C1 segment of cervical spinal cord (tissue), 14 donors: ENCODE measurements at places on chromosomes 5 and 9.

DNA sequence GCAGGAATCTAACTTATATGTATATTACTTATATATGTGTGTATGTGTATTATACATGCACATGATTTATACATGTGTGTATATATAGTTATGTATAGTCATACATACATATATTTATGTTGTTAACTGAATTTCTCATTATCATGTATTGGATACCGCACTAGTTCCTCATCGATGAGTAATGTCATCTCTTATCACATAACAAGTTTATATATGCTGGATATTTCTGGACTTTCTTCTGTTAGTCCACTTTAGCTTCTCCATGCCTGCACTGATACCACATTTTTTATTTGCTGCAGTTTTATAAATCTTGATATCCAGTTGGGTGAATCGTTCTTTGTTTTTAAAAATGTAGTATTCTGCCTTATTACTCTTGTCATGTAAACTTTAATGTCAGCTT is 50.2 kb downstream of the APC start:
- no peak for DNase-seq

DNA sequence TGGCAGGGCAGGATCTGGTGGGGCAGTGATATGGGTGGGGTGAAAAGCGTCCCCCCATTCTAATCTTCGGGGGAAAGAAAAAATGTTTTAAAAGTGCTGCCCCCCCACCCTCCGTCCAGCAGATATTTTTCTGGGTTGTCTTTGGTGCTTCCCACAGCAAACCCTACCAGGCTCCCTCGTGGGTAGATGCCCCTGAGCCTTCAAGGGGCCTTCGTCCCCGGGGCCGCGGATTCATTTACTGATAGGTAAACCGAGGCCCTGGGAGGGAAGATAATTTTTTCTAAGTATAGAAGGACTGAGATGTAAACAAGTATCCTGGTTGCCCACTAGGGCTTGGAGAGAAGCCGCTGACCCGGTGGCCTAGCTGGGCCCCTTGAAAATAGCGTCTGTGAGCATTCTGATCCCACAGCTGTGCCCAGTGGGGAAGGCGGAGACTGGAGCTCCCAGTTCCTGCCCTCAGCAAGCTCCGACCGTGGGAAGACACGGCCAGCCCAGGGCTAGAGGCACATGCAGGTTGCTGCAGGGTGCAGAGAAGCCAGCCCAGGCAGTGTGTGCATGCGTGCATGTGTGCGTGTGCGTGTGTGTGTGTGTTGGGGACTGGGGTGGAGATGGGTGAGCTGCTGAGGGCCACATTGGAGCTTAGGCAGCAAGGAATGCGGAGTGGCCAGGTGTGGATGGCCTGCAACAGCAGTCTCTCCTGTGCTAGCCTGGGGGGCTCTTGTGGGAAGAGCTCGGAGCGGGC is 6.0 kb upstream of the RXRA start:
- no peak for DNase-seq

GRCh38 chr5:98602534-98603112 is 170.8 kb upstream of the RGMB start:
- no peak for DNase-seq

GRCh38 chr5:110371725-110372041 is 354.8 kb downstream of the TMEM232 start:
- no peak for DNase-seq

DNA sequence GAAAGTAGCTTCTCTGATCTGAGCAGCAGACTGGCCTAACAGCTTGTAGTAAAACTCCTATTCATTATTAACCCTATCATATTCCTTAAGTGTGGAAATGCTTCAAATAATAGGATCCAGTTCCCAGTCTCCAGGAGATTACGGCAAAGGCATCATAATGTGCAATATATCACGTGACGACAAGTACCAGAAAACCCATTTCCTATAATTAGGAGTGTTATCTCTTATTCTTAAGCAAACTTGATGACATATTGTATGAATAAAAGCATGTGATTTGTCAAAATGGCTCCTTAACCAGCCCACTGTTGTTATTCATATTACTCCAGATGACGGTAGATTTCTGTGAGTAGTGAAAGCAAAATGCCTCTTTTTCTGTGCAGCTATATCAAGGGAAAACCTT is 2.9 kb downstream of the SV2C start:
- no peak for DNase-seq

DNA sequence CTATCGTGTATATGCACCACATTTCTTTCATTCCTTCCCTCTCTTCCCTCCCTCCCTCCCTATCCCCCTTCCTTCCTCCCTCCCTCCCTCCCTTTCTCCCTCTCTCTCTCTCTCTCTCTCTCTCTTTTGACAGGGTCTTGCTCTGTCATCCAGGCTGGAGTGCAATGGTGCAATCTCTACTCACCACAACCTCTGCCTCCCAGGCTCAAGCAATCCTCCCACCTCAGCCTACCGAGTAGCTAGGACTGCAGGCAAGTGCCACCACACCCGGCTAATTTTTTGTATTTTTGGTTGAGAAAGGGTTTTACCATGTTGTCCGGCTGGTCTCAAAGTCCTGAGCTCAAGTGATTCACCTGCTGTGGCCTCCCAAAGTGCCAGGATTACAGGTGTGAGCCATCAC is 1.1 kb upstream of the ANKS6 start:
- no peak for DNase-seq

DNA sequence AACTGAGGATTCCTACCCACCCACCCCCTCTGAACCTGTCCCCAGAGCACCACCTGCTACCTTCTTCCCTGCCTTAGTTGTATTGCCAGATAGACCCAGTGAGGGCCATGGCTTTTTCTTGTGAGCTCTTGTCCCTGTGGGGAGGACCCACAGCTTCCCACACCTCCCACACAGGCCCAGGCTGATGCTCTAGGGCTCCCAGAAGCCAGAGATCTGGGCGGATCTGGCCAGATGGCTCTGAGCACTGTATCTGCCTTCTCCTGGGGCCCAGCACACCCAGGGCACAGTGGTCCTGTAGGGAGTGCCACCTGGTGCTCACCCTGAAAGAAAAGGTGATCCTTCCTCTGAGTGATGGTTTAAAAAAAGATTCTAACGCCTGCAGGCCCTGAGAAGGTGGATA is 131.7 kb downstream of the DAB2IP start:
- DNase-seq, result no peak

GRCh38 chr9:14198841-14199455 is 115.0 kb downstream of the NFIB start:
- no peak for DNase-seq

DNA sequence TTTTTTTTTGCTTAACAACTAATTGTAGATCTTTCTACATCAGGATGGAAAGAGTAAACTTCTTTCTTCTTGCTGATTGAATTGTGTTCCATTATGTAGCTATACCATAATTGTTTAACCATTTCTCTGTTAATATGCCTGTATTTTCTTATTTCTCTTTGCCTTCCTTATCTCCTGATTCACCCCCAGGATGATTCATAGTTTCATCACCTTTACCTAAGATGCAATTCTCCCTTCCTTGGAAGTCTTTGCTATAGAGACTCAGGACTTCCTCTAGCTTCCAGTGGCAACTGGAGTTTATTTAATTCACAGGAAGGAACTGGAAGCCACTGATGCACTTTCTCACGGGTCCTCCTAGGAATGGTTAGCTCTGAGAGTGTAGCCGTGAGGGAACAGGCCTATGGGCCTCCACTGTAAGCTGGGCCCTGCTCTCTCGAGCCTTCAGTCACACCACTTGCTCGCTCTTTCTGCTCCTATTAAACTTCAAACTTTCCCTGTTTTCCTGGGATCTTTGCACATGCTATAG is 83.1 kb downstream of the FGF1 start:
- DNase-seq, result no peak

DNA sequence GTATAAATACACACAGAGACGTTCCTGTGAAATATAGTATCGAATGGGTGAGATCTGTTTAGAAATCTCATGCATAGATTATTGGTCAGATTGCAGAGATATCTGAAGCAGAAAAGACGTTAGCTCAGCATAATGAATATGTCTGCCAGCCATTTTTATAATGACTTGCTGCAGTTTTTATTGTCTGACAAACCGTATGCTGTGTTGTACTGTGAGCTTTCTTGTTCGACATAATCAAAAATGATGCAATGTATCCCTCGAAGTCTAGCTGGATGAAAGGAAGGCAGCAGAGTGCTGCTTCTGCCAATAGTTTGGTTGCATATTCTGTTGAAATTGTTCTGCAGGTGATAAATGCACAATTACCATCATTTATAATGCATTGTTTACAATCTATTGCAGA is 514.9 kb upstream of the ARRDC3 start:
- no peak for DNase-seq

DNA sequence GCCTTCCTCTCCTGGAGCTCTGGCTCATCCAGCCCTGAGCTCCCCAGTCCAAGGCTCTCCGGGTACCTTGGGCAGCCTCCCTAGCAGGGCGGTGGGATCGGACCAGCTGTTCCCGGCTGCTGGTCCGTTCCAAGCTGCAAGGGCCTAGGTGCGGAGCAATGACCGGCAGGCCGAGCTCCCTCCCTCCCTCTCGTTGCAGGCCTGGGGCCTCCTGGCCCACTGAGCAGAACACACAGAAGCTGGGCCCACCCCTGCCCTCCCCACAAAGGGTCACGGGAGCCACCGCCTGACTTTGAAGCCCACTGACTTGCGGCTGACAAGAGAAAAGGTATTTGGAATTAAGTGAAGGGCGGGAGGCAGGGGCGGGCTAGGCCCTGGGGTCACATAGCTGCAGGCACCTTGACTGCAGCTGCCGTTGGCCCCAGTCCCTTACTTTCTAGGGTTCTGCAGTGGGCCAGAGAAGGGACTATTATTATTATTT is 104.7 kb upstream of the IER5L start:
- no peak for DNase-seq

DNA sequence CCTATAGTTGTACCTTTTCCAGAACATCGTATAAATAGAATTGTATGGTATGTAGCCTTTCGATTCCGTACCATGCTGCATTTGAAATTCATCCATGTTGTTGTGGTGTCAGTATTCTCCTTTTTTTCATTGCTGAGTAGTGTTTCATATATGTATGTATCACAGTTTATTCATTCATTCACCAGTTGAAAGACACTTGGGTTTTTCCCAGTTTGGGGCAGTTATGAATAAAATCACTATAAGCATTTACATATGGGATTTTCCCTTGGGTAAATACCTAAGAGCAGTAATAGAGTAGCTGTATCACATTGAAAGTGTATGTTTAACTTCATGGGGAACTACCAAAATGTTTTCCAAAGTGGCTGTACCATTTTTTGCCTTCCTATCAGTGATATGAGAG is 16.1 kb upstream of the FKTN start:
- DNase-seq, result no peak

DNA sequence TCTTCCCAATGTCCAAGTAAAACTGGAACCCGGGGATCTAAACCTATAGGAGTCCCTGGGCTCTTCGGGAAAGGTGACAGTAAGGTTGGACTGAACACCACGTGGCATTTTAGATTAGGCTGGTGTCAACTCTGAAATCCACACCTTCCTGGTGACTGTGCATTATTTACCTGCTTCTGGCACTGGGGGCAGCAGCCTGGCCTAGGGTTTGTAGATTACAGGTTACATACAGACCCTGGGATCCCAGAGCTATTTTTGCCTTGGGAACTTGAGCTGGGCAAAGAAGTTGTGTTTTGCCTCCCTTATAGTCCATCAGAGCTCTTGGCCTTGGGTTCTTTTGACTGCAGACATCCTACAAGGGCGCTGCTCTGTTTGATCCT is 173.2 kb downstream of the DAB2IP start:
- no peak for DNase-seq

- no peak for DNase-seq
Measured at GRCh38 chr5:40615586-40616170, 64.0 kb upstream of the PTGER4 start.

GRCh38 chr9:84297162-84297821 is 43.3 kb downstream of the SLC28A3 start:
- DNase-seq, result no peak

DNA sequence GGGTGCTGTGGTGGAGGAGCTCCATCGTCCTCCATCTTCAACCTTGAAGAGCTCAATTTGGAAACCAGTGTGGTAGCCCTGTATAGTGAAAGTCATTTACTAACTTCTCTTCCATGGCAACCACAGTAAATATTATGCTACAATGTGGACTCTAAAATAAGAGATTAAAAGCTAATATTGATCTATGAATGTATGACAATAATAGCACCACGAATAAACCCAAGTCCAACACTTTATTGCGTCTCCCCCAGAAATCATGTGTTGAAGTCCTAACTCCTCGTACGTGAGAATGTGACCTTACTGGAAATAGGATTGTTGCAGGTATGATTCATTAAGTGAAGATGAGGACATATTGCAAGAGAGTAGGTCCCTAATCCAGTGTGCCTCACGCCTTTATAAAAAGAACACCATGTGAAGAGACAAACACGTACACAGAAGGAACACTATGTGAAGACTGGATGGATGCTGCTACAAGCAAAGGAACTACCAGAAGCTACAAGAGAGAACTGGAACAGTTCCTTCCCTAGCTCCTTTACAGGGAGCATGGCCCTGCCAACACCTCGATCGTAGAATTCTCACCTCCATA is 276.2 kb downstream of the PDE4D start:
- DNase-seq, result no peak

DNA sequence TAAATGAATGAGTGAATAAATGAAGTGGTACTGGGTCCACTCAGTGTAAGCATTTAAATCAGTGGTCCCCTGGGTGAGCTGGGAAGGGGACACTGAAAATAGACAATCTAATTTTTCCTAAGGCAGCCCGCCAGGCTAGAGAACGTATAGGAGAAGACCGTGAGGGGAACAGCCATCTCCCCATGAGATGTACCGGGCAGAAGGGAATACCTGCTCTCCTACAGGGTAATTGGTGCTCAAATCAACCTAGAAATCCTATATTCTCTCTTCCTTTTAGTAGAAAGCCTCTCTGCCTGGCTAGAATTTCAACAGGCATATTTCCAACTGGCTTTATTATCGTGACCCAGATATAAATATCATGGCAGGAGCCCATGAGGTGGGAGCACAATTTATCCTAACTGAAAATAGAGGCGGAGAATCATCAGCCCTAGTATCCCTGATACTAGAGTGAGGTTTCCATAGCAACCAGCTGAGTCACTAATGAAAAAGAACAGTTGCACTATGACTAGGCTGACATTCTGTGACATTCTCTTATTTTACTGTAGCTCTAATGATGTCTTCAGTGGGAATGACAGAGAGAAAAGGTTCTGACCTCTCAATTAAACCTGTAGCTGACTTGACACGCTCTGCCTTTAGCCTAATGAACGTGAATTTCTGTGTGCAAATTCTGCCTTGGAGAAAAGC is 96.5 kb upstream of the CAST start:
- DNase-seq, result no peak

GRCh38 chr5:100797861-100798260 is 105.2 kb downstream of the ST8SIA4 start:
- DNase-seq, result no peak

GRCh38 chr9:89144238-89144637 is 34.4 kb downstream of the SHC3 start:
- no peak for DNase-seq

DNA sequence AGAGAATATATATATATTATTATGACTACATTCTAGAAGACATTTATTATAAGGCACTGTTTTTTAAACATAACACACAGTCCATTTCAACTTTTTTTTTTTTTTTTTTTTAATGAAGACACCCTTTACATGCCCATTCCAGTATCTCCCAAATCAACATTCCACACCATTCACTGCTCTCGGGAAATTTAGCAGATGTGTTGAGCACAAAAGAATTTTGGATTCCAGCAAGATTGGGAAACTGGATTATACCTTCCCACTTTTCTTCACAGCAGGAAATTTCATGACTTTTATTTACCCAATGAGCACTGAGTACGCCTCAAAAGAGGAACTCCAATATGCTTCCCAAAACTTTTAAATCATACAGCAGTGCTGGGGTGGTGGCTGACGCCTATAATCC is 333.6 kb upstream of the DAB2 start:
- DNase-seq, result no peak
